NCI-H2171 (cell line): ENCODE measurements at places on chromosomes 3 and 15.

DNA sequence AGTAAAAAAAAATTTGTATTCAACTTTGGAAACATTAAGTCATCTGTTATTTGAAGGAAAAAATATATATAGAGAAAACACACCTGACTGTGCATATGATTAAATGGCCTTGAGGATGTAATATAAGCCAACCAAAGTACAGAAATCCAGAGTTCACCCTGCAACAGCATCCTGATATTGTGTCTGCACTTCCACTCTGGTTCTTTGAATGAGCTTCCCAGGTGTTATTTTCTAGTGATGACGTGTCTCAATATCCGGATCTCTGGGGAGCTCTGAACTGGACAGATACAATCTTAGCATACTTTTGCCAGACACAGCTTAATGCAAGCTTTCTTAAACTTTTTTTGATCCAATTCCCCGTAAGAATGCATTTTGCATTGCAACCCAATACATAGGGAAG, 19.5 kb upstream of the PIK3CB start:
- DNase-seq, result no peak

DNA sequence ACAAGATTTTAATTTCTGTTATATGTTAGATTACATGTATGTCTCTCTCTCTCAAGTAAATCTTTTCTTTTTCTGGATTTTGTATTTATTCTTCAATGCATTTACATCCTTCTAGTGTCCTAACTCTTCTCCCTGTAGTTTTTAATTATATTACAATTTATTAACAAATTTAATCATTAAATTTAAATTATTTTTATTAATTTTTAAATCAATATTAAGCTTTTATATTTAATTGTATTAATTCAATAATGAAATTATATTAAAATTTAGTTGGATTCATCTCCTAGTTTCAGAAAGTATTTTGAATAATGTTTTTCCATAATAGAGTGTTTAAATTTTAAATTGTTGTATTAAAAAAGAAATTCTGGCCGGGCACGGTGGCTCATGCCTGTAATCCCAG, 29.8 kb downstream of the MLF1 start:
- no peak for DNase-seq

DNA sequence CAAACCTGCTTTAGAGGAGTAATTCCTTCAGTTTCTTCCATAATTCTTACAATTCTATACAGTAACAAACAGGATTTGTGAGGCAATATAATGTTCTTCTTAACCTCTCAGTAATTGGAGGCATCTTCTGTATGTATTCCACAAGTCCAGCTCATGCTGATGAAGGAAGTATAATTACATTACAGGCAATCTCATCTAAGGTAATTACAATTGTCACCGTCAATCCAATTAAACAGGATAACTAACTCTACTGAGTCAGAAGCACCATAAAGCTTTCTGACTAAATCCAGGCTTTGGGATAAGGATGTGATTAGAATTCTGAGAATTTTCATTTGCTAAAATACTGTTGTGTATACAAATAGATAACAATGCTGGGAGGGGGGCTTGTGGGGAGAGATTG, 115.2 kb upstream of the SEMA6D start:
- no peak for DNase-seq

GRCh38 chr15:65400760-65401610, 21.8 kb downstream of the IGDCC4 start:
- peak; percentile 85 for DNase-seq

DNA sequence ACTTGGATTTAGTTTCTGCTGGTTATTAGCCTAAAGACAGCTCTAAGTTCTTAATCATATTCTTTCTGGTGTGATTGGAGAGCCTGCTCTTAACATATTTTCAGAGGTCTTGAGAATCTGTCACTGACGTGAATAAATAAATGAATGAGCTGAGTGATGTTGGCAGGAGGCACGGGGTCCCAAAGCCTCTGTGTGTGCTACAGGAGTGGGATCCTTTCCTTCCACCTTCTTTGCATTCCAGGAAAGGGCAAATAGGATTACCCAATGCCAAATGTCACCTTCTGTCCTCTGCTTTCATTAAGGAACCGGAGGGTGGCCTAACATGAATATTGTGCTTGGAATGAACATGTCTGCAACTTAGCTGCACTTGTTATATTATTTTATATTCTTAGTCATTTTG, 53.1 kb downstream of the CD47 start:
- DNase-seq, result no peak

- no peak for DNase-seq
Measured at GRCh38 chr3:195800240-195800639, 11.5 kb downstream of the MUC4 start.
